ENCODE measurements at places on chromosomes 12 and 14.

- DNase-seq, result no peak
These were observed 51.2 kb downstream of the NDUFA12 start for GRCh38 chr12:94952325-94952724.

GRCh38 chr14:73324533-73324932 lies 87.2 kb downstream of the PAPLN start:
- DNase-seq, result no peak

DNA sequence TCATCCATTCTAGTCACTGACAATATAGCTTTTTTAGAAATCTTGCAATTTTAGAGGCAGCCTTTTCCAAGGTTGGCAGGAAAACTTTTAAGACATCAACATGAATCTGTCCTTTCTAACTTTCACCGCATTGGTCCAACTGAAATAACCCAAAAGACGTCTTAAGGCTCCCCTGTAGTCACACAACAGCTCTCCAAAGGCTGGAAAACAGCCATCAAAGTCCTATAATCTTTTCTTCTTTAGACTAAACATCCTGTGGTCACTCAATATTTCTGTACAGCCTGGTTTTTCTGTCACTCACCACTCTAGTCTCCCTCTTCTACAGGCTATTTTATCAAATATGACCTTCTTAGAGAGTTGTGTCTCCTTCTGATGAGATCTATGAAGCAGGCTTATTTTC lies 4.5 kb upstream of the PTPRB start:
- no peak for DNase-seq

GRCh38 chr12:114949058-114949820 lies 265.3 kb upstream of the TBX3 start:
- no peak for DNase-seq
